ENCODE measurements at places on chromosomes 12 and 14.

DNA sequence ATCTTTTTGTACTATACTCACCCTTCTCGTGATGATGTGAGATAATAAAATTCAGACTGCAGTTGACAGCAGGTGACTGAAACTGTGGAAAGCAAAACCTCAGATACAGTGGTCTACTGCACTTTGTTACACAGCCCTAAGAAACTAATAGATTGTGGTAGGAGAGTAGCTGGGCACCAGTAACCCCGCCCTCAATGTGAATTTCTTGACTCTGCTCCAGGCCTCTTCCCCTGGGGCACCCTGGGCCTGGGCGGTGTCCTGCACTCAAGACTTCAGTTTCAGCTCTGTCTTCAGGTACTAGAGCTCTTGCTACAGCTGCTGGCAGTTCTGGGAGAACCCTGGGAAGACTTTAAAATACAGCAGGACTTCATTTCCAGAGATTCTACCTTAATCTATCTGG, 197.6 kb upstream of the AVPR1A start:
- no peak for DNase-seq

DNA sequence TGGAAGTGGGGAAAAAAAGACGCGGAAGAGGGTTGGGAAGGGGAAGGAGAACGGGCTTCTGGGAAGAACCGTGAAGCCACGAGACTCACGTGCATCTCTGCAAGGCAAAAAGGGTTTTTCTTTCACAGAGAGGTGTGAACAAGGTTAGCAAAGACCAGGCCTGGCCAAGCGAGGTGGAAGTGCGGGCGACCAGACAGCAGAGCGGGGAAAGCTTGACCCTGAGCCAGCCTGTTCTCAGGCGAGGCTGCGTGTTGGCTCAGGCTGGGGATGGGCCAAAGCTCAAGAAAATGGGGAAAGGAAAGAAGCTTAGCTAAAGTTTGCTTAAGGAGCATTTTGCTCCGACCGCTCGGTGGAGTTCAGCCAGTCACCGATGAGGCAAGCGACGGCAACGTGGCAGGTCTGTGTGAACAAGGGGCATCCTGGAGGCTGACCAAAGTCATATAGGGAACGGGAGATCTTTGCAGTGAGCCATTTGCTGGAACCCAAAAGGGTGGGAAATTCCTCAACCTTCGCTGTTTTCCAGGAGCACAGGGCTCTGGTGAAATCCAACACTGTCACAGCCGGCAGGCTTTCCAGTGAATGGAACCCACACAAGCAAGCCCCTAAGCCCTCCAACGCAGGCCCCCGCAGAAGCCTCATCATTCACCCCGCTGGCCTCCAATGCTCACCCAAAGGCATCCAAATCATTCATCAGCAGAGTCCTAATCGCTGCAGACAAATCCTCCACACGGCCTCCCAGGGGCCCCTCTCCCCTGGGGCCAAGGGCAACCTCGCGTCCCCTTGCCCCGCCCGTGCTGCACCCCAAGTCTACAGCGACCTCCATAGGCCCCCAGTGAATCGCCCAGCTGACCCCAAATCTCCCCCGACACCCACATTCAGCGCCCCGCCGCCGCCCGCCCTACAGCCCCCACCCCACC, 754 bp downstream of the ZNF605 start:
- DNase-seq = no peak

- DNase-seq = no peak
Measured at GRCh38 chr12:67590149-67590790, 58.3 kb upstream of the DYRK2 start.

- DNase-seq = no peak
Measured at GRCh38 chr14:65007202-65007601, 20.5 kb downstream of the FNTB start.

- no peak for DNase-seq
Measured at GRCh38 chr12:132478433-132478803, 11.5 kb upstream of the FBRSL1 start.

- no peak for DNase-seq
Measured at GRCh38 chr12:8699714-8700113, 1.9 kb downstream of the RIMKLB start.

GRCh38 chr12:32435921-32436705, 36.8 kb downstream of the FGD4 start:
- no peak for DNase-seq

DNA sequence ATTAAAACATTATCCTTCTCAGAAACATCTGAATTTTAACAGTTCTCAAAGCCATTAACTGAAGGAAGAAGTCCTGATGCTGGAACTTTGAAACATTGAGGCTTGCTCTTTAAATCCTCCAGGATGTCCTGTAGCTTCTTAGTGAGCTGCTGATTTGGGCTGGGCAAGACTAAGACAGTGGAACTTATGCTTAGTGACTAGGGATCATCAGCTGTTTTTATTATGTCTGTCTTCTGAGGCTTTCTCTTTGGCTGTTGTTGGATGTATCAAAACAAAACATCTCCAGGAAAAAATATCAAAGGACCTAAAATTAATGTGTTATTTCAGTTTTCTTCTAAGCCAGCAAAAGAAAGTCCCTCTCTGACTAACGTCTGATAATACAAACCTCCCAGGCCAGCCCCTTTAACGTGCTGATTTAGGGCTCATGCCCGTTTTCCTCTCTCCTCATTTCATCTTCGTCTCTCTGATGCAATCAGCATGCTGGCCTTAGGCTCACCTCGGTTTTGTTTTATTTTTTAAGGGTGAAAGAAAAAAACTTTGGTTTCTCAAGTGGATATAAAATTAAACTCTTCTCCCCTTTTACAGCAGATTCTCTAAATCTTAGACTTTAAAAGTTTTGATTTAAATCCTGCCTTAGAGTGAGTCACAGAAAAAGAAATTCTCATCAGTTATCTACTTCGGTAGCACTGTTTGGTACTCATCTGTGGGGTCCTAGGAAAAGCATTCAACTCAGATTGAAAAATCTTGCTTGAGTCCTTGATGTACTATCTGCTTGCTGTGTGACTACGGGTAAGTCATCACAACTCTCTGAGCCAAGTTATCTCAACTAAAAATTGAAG, 106.2 kb upstream of the CCDC91 start:
- no peak for DNase-seq

DNA sequence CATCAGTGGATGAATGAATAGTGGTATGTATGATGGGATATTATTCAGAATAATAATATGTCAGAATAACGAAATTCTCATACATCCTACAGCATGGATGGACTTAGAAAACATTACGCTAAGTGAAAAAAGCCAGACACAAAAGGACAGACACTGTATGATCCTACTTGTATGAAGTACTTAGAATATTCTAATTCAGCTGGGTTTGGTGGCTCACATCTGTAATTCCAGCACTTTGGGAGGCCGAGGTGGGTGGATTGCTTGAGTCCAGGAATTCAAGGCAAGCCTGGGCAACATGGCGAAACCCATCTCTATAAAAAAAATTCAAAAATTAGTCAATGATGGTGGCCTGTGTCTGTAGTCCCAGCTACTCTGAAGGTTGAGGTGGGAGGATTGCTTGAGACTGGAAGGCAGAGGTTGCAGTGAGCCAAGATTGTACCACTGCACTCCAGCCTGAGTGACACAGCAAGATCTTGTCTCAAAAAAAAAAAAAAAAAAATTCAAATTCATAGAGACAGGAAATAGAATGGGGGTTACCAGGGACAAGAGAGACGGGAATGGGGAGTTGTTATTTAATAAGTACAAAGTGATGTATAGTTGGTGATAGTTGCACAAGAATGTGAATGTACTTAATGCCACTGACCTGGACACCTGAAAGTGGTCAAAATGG, 132.3 kb downstream of the CHST11 start:
- DNase-seq = no peak

GRCh38 chr12:53698948-53699677, 23.2 kb upstream of the ATP5MC2 start:
- DNase-seq = no peak

DNA sequence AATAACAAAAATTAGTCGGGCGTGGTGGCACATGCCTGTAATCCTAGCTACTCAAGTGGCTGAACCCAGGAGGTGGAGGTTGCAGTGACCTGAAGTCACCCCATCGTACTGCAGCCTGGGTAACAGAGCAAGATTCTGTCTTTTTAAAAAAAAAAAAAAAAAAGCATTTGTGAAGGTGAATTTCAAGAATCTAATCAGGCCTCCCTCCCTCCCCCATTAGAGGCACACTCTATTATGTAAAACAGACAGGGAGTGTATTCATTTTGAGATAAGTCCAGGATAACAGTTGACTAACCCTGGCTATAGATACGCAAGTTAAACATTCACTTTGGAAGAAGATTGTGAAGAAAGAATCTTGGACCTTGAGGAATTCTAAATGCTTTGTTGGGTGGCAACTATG, 2.9 kb downstream of the RESF1 start:
- no peak for DNase-seq

DNA sequence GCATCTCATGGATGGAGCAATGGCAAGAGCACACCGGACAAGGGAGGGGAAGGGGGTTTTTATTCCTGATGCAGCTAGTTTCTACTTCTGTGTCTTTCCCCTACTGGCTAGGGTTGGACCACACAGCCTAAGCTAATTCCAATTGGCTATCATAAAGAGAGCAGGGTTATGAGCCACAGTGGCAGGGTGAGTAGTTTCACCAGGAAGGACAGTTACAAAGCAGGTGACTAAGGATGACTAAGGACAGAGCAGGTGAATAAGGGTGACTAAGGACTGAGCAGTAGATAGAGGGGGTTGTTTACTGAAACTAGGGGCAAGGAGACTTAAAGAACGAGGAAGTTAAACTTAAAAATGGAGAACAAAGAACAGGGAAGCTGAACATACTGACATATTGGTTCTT, 321.4 kb upstream of the SEL1L start:
- DNase-seq = no peak

- no peak for DNase-seq
Measured at GRCh38 chr12:45232146-45232755, 16.4 kb downstream of the ANO6 start.

- no peak for DNase-seq
Measured at GRCh38 chr14:66135831-66136230, 350.3 kb upstream of the CCDC196 start.

DNA sequence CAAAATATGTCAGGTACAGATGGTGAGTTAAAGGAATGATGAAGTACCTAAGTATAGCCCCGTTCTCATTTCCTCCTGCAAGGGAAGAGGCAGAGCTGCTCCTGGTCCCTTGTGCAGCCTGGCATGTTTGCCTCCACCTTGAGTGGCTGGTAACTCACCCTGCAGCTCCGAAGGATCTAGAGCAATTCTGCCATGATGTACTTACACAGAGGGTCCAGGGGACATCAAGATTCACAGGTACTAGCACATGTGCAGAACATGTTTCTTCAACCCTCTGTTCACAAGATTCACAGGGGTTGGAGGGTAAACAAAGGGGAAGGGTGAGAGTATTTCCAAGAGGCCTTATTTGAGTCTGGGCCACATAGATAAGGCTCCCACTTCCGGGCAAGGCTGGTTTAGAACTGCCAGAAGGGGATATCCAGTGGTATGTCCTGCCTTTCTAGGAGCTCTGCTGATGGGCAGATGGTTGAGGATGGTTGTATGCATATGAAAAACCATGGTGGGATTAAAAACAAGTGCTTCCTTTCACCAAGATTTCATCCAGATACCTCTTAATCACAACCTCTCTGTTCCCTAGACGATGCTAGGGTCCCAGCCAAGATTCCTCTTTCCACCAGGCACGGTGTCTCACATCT, 7.7 kb downstream of the DCTN2 start:
- DNase-seq = no peak

GRCh38 chr12:12036901-12037300, 33.8 kb upstream of the BCL2L14 start:
- DNase-seq = no peak

GRCh38 chr14:57080691-57081090, 188.0 kb downstream of the EXOC5 start:
- no peak for DNase-seq

- DNase-seq = no peak
Measured at GRCh38 chr12:82648259-82648909, 38.3 kb upstream of the TMTC2 start.

- DNase-seq = no peak
Measured at GRCh38 chr14:73785336-73785833, 66.2 kb upstream of the PTGR2 start.

- DNase-seq = no peak
Measured at GRCh38 chr12:68809190-68810026, 1.4 kb downstream of the MDM2 start.

DNA sequence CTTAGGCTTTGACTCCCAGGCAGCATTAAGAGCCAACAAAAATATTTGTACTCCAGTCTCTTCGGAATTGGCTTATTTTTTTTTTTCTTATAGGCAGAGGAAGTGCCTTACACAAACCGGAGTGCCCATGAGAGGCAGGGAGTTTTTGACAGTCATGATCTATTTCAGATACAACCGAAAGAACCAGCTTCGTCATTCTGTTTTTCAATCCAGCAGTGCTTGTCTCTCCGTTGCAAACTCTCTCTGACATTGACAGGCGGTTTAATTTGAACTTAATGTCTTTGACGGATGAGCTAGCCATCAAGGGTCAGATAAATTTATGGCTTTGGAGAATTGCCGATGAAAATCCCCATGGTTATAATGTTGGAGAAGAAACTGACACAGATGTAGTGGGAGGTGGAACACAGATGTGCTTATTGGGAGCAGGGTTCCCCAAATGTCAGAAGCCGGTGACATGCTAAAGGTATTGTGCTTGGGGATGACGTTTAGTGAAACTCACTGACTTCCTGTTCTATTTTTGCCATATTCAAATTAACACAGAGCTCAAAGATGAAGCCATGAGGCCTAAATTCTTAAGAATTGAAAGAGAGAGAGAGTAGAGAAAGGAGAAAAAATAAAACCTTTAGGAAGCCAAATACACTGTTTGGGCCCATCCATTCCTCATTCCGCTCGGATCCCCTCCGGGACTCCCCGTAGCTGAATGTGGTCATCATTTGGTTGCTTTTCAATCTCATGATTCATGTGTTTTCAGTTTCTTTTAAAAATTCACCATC, 59.7 kb downstream of the PLXNC1 start:
- DNase-seq = no peak

DNA sequence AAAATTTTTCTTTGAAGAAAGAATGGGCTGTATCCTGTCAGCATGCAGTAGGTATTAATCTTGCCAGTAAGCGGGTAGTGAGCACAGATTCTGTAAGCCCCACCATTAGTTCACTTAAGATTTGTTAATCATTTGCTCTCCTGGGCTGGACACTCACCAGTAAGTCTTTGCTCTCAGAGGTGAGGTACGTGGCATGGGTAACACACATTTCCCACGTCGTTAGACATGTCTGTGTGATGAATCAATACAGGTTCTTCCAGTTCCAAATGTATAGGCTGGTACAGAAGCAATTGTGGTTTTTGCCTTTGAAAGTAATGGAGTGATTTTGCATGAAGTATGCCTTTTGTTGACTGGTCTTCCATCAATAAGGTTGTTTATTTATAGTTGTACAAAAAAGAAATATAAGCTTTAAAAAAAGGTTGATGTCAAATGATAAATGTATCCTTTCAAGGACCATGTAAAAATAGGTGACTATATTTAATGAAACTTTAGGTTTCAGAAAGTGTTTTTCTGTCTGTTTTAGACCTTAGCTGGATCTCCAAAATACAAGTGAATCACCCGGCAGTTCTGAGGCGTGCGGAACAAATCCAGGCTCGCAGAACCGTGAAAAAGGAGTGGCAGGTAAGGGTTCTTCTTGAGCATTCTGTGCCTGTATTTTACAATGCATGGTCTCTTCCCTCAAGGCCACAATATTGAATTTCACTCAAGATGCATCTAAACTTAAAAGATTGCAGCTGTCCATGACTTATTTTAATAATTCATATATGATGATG, 45.5 kb downstream of the DERA start:
- no peak for DNase-seq

All from coronary artery (tissue), 2 donors.